GM12891 (cell line): ENCODE measurements at places on chromosomes 5 and 9.
A peak's percentile ranks its signal among the peaks of the same experiment; 100 is the strongest.

- no peak for DNase-seq
Observed at GRCh38 chr9:91500509-91501014, 76.9 kb upstream of the NFIL3 start.

- no peak for DNase-seq
Observed at GRCh38 chr5:100855295-100855694, 47.8 kb downstream of the ST8SIA4 start.

DNA sequence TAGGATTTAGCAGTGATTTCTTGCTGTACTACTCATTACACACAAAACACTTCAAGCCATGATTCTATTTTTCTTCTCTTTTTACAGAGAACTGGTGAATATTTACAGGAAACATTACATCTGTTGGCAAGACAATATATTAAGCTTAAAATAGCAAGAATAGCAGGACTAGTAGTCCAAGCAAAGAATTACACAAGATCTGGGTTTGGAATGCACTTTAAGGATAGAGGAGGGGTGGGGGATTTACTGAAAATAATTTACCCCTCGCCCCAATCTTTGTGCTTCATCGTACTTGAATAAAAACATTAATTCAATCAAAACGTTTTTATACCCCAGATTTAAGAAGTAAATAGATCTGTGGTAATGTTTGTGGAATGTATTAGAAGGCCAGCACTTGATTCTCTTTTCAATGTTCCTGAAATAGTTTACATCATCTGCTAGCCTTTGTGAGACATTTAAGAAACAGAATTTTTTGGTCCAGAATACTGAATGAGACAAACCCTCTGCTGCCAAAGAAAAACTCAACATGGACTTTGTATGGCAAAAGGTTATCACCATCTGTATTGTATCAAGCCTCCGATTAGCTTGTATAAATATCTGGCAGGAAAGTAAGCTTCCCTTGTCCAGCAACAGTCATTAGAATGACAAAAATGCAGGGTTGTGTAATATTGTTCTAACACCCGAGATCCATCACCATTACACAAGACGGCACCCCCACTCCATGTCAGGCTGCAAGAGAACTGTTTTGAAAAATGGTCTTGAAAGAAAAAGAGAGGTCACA is 23.8 kb downstream of the SVEP1 start:
- DNase-seq = no peak

- DNase-seq = no peak
Observed at GRCh38 chr9:24413651-24414050, 132.0 kb downstream of the IZUMO3 start.

DNA sequence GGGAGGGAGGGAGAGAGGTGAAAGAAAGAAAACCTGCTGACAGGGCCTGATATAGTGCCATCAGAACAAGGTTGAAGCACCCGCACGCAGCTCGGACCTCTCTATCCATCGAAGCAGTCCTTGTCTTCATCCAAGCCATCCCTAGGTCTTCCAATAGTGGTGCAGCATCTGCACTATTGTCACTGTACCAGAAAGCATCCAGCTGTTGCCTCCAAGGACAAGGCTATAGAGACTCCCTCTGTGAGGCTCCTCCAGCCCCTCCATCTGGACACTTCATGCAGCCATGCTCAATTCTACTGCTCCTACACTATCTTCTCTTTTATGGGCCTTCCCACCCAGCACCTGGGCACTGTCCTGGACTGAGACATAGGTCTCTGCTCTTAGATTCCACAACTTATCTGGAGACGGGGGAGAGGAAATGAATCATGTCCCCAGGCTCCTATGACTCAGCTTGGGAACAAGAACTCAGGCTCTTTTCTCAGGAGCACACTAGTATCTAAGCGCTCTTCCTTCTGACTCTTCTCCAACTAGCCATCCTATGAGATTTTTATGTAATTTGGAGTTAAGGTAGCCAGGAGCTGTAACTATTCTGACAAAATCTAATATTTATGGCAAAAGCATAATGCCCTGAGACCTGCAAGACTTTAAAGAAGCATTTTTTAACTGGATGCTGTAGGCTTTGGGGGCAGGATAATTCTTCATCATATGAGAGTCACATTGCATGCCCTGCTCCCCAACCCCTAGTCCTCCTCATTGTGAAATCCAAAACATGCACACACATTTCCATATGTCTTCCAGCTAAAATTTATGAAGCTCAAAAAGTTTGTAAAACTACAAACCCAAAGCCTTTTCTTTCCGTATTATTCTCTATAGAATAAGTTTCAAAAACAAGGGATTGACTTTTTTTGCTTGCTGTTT is 446.8 kb downstream of the CCDC171 start:
- no peak for DNase-seq

- no peak for DNase-seq
Observed at GRCh38 chr9:14306672-14307660, 7.0 kb downstream of the NFIB start.

DNA sequence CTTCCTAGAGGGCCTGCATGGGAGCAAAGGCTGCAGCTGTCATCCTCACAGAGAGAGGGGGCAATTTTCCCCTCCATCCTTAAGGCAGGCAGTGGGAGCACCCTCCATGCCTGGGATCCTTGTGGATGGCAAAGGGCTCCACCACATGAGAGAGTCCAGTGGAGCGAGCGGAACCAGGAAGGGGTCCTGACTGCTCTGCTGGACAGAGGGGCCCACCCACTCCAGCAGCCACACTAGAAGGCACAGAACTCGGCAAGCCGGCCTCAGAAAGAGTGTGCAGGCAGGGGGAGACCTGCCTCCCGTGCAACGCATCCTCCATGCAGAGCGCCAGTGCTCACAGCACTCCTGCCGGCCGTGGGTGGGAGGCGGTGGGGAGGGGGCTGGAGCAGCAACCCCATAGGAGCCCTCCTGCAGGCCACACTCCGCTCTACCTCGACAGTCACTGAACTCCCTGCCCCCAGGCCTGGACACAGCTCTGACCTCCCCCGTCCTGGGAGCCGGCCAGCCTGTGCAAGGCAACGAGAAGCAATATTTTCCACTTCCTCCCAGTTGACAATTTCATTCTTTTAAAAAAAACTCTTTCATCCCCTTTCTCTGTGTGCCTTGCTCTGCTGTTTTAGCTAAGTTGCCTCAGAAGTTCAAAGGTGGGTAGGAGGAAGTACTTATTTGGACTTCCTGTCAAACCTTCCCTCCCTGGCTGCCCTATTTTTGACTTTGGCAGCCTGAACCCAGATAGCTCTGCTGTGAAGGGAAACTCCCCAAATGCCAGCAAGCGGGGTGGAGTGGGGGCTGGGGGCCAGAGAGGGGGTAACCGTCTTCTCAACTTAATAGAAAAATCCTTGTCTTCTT is 5.3 kb upstream of the LCP2 start:
- peak; percentile 69 for DNase-seq

DNA sequence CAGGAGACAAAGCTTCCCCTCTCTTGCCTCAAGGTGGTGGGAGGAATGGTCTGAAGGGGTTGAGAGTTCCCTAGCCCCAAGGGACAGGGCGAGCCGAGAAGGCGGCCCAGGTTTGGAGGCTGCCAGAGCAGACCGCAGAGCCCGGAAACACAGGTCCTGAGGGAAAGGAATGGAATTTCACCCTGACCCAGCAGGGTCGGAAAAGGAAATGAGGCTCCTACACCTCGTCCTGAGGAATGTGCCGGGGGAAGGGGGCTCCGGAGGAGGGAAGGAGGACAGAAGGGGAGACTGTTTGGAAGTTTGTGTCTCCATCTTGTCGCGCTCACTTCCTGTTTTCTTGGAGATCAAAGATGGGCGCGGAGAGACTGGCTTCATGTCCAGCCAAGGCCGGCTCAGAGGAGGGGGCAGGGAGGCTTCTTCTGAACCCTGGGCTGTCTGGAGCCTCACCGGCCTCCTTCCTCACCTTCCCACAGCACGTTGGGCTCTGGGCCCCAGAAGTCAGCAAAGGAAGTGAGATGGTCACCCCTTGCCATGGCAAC is 9.6 kb downstream of the ENG start:
- no peak for DNase-seq

DNA sequence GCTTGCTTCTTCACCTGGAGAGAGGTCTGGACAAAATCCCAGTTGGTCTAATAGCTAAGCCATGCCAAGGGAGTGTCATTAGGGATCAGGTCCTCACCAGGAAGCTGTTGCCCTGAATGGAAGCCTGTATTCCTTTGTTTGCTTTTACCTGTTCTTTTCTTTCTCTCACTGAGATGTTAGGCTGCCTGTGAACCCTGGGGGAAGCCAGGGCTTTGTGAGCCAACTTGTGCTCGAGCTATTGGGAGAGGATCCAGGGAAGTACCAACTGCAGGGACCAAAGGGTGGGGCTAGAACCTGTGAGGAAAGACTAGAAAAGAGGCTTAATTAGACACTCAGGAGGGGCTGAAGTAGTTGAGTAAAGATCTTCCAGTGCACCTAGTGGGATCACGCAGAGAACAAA is 451.2 kb upstream of the TLE4 start:
- no peak for DNase-seq

GRCh38 chr9:76898786-76899185 is 7.1 kb downstream of the PRUNE2 start:
- no peak for DNase-seq

DNA sequence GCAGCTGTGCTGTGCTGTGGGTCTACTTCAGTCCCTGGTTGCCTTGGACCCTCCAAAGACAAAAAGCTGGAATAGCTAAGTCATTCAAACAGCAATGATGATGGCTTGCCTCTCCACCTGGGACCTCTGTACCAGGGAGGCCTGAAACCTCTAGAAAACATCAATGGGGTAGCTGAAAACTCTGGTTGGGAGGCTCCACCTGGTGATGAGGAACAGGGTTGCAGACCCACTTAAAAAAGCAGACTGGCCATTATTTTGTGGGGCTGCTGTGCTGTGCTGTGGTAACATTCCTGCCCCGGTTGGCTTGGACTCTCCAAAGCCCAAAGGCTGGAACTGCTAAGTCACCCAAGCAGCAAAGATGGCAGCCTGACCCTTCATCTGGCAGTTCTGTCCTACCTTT is 839.3 kb upstream of the ARRDC3 start:
- DNase-seq = no peak

GRCh38 chr5:74231697-74232096 is 408.8 kb downstream of the ENC1 start:
- no peak for DNase-seq

DNA sequence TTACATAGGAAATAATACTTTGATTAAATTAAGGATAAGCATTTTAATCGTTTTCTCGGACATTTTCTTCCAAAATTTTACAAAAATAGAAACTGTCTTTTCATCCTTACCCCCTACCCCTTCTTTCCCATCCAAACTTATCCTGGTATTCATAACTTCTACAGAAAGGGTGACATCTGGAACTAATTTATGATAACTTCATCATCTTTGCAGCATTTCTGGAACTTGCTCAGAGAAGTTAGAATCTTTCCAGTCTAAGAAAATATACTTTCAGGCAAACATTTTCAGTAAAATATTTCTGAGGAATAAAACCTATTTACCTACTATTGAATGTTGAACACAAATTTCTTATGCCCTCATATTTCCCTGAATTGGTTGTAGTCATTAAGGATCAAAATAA is 309.0 kb downstream of the MAN2A1 start:
- DNase-seq = no peak

- no peak for DNase-seq
Observed at GRCh38 chr5:146873186-146873917, 5.2 kb downstream of the PPP2R2B start.

GRCh38 chr9:116891424-116891823 is 204.3 kb downstream of the TRIM32 start:
- DNase-seq = no peak

- DNase-seq = no peak
Observed at GRCh38 chr5:143618141-143618540, 193.8 kb upstream of the HMHB1 start.

- no peak for DNase-seq
Observed at GRCh38 chr5:171606414-171607024, 179.1 kb upstream of the SMIM23 start.

DNA sequence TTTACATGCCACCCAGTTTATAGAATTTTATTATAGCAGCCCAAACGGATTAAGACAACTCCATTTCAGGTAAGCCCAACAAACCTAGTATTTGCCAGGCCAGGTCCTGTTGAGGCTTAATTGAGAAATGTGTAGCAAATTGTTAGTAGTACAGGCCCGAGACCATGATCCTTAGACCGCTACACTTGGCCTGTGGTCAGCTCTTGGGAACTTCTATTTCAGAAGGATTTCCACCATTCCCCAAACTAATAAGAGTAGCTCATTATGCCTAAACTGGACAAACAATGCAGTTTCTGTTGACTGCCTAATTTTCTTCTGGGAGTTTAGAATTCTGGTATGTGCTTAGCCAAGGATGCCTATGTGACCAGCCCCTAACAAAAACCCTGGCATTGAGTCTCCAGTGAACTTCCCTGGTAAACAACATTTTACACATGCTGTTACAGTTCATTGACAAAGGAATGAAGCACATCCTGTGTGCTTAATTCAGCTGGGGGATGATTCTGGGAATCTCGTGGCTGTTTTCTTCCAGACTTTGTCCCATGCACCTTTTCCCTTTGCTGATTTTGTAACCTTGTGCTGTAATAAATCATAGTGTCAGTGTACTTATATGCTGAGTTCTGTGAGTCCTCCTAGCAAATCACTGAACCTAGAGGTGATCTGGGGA is 5.6 kb upstream of the GPX3 start:
- no peak for DNase-seq

GRCh38 chr5:163410505-163410904 is 26.9 kb upstream of the CCNG1 start:
- DNase-seq = no peak

DNA sequence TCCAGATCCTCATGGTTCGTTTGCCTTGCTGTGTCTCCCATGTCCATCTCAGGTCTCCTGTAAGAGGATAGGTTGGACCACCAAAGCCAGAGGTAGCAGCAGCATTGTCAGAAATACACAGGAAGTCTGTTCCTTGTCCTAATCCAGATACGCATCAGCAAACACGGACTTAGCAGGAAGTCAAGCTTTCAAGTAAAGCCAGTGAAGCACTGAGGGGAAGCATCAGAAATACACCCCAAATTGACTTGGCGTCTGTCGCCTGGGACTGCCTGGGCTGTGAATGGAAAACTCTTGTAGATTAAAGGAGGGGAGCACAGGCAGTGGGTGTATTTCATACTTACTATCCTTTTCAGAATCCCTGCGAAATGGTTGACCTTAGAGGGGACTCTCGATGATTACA is 171.3 kb downstream of the PSAT1 start:
- no peak for DNase-seq

GRCh38 chr9:117622347-117622746 is 81.9 kb upstream of the TLR4 start:
- DNase-seq = no peak

DNA sequence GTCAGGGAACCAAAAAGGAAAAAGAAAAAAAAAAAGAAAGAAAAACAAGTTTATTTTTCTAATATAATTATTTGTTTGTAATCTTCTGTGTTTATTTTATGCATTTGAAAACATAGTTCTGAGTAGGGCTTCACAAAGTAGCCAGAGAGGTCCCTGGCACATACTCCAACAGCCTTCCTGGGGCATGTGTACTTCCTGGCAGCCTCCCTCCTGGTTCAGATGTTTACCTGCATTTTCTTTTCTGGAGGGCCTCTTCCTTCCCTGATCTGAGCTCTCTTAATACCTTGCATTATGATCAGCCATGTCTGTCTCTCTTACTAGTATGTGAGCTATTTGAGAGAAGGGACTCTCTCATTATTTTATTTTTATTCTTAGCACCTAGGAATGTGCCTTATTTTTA is 361.8 kb downstream of the KDM4C start:
- no peak for DNase-seq
